Activated CD8-positive, alpha-beta T cell treated with anti-CD3 and anti-CD28 coated beads for 36 hours (primary cell): ENCODE measurements at places on chromosomes 11 and 22.
A peak's percentile ranks its signal among the peaks of the same experiment; 100 is the strongest.

DNA sequence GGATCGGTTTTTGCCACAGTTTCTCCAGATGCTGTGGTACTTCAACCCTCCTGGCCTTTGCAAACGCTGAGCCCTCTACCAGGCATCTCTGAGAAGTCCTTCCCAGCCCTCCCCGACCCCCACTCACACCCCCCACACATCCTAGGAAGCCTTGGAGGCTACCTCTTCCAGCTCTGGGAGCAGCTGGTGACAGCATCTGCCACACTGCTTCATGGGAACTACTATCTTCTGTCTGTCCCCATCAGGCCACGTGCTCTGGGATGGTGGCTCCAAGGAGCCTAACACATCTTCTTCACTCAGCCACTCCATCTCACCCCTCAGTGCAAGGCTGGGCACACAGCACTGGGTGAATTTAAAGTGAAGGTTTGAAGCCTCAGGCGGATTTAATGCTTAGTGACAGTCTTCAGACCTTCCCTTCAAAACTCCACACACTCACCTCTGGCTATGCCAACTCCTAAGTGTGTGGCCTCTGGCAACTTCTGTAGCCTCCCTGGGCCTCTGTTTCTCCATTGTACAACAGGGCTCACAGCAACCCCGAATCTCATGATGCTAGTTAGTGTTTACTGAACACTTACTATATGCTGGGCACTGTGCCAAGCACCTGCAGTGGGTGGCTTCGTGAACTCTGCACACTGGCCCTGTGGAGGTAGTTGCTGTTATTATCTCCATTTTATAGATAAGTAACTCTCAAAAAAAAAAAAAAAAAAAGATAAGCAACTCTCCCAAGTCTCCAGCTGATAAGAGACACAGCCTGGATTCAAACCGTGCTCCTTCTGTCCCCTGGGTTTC lies 7.3 kb upstream of the TP53I11 start:
- DNase-seq: no peak

GRCh38 chr11:12640926-12641849 lies 33.0 kb upstream of the TEAD1 start:
- no peak for DNase-seq

DNA sequence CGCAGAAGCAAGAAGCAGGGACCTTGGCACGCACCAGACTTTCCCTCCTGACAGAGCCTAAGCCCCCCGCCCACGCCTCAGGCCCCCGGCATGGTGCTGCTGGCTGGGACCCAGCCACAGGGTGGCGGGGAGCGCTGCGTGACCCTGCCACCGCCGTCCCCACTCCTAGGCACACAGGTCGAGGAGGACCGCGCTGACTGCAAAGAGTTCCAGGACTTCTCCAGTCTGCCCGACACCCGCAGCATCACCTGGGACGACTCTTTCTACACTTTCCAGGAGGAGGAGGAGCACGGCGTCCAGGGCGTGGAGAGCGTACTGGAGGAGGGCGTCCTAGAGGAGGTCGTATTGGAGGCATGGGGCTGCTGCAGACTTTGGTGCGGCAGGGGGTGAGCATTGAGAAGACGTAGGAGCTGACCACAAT lies 103.7 kb downstream of the TRIM51G start:
- DNase-seq: no peak

DNA sequence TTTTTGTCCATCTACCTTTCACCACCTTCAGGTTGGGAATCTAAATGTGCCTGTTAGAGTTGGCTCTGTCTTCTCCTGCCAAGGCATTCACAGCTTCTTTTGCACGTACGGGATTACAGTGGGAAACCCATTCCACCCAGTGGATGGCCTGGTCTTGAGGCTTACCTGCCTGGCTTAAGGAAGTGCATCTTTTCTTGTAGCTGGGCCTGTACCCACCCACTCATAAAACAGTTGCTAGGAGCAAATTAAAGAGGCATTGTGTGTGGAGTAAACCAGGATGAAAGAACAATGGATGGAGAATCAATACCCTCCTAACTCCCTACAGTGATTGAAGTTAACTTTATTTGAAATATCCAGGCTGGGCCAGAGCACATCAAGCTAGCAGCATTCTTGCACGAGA lies 71.6 kb downstream of the TEAD1 start:
- no peak for DNase-seq

- DNase-seq: no peak
Measured at GRCh38 chr11:72280037-72280436, 36.1 kb upstream of the PHOX2A start.

GRCh38 chr22:22955866-22956535 lies 68.4 kb downstream of the IGLL5 start:
- peak; percentile 76 for DNase-seq

DNA sequence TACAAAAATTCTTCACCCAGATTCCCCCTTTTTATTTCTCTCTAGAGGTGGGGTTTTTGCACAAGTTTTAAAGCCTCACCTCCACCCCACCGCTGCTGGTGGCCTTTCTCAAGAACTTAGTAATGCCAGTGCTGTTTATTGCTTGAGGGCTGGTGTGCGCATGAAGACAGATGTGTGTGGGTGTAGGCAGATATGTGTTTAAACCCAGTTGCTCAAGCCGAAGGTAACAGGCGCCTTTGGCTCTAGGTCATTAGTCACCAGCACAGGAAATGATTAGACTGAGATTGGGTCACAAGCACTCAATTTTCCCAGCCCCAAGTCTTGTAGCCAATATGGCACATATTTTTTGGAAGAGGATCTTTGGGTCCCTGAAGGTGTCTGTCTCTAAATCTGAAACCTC lies 2.7 kb upstream of the CLMP start:
- peak; percentile 51 for DNase-seq

- DNase-seq: no peak
Measured at GRCh38 chr11:64598106-64598796, 7.2 kb downstream of the SLC22A12 start.

DNA sequence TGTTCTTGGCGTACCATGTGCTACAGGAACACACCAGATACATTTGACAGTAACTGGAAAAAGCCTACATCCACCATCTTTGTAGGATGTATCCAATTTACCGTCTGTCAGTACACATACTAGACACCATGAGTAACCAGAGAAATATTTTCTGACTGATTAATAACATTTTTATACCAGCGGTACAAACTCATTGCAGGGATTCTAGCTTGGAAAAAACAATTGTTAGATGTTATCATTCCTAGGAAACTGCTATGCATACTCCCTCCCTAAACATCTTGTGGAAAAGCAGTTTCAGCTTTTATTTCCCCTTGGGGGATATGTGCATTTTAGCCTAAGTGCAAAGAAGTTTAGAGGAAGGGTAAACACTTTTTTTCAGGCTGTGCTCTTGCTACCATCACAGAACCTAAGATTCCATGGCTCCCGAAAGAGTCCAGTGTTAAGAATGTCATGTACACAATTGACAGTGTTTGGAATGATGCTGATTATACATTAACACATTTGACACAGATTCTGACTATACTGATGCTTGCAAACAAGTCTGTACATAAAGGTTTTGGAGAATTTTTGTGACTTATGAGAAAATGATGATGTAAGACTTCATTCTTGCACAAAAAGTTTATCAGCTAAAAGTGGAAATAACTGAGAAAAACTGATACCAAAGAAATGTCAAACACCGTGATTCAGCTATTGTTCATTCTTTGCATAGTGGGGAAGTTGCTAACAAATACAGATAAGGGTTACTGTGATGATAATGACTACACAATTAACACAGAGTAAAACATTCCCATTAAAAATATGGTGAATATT lies 23.7 kb downstream of the NCF4 start:
- DNase-seq: no peak

GRCh38 chr22:37291559-37292298 lies 9.4 kb downstream of the CYTH4 start:
- DNase-seq: no peak

DNA sequence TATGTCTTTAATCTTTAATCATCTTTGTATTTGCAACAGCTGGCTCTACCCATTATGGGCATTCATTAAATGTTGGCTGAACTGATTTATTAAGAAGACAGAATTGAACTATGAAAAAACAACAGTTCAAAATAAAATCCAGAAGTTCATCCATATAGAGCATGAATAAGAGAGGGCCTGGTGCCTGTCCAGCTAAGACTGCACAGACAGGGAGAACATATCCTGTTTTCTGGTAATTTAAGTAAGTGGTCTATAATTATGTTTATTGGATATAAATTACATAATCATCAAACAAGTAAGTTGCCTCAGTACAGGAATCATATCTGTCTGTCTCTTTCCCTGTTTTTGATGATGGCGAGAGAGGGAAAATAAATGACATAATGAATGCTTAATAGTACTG lies 137.2 kb downstream of the RBFOX2 start:
- no peak for DNase-seq

- DNase-seq: peak; percentile 90
Measured at GRCh38 chr11:72736452-72737069, 15.6 kb downstream of the ARAP1 start.

- no peak for DNase-seq
Measured at GRCh38 chr11:26088391-26088790, 243.5 kb upstream of the ANO3 start.

GRCh38 chr11:120186774-120187591 lies 23.8 kb upstream of the OAF start:
- DNase-seq: peak; percentile 35

DNA sequence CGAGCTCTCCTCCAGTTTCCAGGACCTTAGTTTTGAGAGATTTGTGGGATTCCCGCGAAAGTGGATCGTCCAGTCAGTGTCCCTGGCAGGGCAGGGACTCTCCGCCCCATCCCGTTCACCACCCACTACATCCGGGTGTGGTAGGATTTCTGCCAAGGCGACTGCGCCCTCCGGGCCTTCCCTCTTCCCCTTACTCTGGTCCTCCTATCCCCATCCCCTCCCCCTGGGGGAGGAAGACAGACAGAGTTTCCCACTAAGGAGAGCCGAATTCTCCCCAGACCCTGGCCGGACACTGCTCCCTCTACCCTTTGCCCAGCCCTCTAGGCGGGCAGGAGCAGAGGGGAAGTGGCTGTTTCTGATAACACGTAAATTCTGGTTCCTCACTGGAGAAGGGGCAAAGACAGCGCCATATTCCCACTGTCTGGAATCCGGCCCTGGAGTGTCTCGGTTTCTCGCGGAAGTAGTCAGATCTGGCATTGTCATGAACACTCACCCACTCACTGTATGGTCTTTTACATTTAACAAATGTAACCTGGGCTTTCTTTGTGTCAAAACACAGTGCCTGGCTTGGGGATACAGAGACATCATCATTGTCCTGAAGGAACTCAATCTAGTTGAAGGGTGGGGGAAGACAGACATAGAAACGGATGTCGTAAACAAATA lies 1.1 kb upstream of the NECTIN1 start:
- DNase-seq: peak; percentile 8

- DNase-seq: no peak
Measured at GRCh38 chr11:132028380-132029240, 658.2 kb downstream of the NTM start.

DNA sequence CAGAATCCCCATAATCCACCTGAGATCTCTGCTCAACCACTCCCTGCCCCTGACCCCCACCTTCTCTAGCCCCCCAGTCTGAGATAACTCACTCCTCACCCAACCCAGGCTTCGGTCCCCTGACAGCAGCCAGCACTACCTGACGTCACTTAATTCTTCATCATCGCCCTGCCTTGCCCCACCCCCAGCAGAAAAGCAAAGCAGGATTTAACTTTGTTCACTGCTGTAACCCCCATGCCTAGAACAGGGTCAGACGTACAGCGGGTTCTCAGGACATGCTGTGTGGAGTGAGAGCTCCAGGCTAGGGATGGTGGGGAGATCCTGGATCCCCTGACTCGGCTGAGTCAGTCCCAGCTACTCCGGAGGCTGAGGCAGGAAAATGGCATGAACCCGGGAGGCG lies 45.8 kb downstream of the ELFN2 start:
- no peak for DNase-seq

- DNase-seq: no peak
Measured at GRCh38 chr11:65390099-65390941, 3.9 kb downstream of the FRMD8 start.

DNA sequence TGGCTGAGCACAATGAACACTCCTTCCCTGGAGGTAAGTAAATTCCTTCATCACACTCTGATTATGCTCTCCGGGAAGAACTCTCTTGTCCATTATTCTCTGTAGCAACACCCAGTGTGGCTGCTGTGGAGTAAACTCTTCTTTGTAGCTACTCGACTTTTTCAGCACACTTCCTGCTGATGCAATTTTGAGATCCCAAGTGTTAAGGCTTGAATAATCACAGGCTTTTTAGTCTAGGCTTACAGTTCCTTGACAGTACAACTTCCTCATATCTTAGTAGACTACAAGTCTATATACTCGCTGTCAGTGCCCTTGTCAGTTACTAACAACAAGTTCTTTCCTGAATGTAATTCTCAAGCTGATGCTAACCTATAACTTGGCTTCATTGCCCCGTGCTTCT lies 301.8 kb upstream of the API5 start:
- DNase-seq: no peak

GRCh38 chr11:3959903-3960265 lies 104.4 kb downstream of the STIM1 start:
- no peak for DNase-seq

GRCh38 chr11:68257477-68258362 lies 14.1 kb downstream of the C11orf24 start:
- peak; percentile 99 for DNase-seq

- DNase-seq: peak; percentile 86
Measured at GRCh38 chr11:518463-519202, 11.6 kb upstream of the RNH1 start.

DNA sequence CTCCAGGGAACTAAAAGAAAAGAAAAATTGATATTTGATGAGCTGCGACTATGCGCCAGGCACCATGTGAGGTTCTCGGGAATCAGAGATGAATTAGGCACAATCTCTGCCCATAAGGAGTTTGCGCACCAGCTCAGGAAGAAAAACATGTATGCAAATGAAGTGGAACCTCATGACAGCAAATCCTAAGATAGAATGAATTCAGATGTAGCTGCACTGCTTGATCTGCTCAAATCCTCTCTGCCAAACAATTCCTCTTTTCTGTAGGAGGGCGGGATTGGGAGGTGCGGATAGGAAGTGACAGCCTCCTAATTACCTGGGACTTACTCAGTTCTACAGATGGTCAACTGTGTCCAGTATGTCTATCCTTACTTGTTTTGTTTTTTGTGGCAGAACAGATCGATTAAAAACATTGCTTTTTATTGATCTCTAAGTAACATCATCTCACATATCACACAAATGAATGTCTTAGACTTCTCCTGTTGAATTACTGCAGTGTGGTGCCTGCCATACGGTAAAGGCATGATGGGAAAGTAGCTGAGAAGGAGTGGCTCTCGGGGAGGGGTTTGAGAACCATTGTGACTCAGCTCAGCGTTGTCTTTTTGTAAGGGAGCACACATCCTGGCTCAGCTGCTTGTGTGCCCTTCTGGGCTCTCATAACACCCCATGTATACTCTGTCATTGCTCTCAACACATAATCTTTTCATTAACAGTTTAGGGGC lies 13.9 kb downstream of the CRTAM start:
- DNase-seq: peak; percentile 73

GRCh38 chr11:90842681-90843080 lies 619.8 kb upstream of the CHORDC1 start:
- DNase-seq: no peak
